CD8-positive, alpha-beta memory T cell (primary cell): ENCODE measurements at places on chromosomes 11 and 22.

DNA sequence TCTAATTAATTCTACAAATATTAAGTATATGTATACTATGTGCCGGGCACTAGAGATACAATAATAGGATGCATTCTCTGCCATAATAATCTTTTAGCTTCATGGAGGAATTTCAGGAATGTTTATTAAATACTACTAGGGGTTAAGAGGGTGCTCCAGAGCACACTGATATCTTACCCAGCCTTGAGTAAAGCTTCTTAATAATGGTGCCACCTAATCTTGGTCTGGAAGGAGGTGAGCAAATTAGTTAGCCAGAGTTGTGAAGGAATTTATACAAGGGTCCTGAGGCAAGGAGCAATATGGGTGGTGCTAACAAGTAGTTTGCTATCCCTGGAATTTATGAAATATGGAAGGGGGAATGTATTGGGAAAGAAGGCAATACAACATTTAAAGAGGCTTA lies 21.7 kb downstream of the ELP4 start:
- DNase-seq, result no peak

DNA sequence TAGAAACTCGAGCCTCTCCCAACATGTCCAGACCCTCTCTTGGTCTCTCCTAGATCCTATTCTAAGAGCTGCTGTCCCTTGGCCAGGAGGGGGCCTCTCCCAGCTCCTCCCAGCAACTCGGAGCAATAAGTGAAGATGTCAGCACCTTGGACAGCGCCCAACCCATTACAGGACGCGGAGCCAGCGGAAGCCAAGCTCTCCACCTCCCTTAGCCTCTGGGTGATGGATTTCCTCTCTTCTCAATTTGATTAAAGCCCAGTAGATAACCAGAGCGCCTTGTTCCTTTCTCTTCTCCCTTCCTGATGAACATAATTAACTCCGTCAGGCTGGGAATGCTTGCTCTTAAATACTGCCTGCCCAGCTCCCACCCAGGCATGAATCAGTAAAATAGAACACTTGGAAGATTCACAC lies 26.2 kb upstream of the TPBGL start:
- DNase-seq, result peak; percentile 66

GRCh38 chr11:23206741-23207336 lies 346.6 kb upstream of the CCDC179 start:
- DNase-seq, result no peak

DNA sequence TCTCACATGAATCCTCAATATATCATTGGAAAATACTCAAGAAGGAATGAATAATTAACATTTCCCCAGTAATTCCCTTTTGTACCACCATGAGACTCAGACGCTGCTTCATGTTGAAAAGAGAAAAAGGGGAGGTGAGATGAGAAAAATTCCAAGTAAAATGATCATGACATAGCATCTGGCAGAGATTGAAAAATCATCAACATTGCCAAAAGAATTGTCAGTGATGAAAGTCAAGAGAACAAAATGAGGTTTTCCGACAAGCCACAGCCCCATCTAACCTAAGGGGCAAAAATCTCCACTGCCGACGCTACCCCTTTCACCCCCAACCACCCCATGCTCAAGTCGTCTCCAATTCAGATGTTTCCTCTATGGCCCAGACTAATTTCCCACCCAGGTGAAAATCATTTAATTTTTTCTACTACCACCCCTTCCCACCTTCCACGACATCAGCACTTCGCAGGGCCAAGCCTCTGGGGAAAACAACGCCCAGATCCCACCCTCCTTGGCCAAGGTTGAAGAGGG lies 1.2 kb downstream of the RAB6A start:
- no peak for DNase-seq

GRCh38 chr22:30538280-30538679 lies 8.3 kb downstream of the SEC14L6 start:
- no peak for DNase-seq

GRCh38 chr11:94154095-94154856 lies 25.6 kb downstream of the PANX1 start:
- no peak for DNase-seq

DNA sequence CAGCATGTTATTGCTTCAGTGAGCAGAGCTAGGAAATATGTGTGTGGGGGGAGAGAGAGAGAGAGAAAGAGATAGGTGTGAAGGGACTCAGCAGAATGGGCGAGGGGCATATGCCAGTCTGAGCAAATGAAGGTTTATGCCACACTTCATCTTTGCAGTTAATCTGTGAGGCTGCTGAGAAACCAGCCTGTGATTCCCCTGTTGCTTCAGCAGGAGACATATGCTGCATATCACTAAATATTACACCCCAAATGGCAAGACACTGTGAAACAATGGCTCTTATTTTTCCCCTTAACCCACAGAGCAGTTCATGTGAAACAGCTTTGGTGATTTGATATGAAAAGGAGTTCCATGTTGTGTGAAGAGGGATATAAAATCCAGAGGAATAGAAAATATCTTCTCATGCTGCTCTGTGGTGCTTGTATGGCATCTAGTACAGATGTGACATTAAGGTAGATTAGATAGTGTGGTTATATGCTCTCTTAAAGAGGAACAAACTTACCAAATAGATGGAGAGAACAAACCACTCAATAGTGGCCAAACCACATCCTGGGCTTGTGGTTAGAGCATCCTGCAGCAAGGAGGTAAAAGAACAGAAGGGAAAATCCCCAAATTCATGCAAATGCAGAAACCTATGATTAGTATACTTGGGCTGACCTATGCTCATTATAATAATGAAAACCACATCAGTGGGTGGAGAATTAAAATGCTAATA lies 864.2 kb downstream of the FAM181B start:
- peak; percentile 87 for DNase-seq

DNA sequence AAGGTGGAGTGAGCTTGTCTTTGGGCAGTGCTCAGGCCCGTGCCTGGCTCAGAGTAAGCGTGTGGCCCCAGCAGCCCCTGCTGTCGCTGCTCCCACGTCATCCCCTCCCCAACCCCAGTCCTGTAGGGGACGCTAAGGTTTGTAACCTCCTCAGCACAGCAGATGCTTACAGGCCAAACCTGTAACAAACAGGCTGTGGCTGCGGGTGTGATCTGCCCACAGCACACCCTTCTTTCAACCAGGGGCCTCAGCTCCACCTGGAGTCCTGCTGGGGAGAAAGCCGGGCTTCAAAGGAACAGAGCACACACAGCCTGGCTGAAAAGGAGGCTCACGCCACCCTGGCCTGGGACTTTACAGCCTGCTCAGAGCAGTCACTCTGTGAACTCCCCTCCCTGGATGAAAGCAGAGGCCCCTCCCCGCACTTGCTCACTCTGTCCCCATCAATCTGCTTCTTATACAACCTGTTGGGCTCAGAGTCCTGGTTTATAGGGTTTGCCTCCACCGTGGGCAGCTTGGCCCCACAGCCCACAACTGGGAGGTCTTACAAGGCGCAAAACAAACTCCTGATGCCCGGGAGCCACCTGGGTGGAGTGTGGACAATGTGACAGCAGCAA lies 54.3 kb downstream of the SCUBE1 start:
- no peak for DNase-seq

- no peak for DNase-seq
These were observed 84.0 kb upstream of the CTSC start for GRCh38 chr11:88421530-88421929.

GRCh38 chr11:27456140-27456794 lies 16.3 kb downstream of the LGR4 start:
- no peak for DNase-seq

- no peak for DNase-seq
These were observed 40.9 kb downstream of the SERPINH1 start for GRCh38 chr11:75602951-75603350.

DNA sequence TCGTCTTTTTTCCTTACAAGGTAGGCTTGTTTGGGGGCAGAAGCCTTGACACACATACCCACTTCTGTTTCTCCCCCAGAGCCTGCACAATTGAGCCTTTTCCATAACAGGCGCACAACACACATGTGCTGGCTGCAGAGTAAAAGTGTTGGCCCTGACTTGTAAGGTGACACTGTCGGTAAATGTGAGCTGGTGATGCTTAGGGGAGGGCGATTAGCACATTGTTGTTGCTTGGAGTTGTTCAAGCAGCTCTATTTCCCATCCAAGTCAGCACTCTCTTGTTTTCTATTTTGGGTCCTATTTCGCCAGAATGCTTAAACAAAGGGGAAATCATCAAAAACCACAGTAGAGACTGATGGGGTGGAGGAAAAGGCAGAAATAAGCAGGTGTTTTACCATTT lies 51.9 kb upstream of the PTPRJ start:
- DNase-seq, result no peak

DNA sequence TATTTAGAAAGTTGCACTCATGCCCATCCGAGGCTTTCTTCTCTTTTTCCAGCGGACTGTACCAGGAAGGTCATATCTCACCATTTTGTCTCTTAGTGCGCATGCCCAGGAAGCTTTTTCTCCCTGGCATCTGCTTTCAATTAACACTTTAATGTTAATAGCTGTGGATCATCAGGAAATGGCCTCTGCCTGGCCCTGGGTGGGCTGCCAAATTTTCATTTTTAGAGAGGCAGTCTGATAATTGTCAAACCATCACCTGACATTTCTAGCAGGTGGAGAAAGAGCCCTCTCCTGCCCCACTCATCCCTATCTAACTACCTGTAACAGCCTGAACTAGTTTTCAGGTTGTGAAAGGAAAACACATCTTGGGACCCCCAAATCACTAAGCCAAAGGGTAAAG lies 257.4 kb upstream of the LRRC4C start:
- DNase-seq, result no peak

DNA sequence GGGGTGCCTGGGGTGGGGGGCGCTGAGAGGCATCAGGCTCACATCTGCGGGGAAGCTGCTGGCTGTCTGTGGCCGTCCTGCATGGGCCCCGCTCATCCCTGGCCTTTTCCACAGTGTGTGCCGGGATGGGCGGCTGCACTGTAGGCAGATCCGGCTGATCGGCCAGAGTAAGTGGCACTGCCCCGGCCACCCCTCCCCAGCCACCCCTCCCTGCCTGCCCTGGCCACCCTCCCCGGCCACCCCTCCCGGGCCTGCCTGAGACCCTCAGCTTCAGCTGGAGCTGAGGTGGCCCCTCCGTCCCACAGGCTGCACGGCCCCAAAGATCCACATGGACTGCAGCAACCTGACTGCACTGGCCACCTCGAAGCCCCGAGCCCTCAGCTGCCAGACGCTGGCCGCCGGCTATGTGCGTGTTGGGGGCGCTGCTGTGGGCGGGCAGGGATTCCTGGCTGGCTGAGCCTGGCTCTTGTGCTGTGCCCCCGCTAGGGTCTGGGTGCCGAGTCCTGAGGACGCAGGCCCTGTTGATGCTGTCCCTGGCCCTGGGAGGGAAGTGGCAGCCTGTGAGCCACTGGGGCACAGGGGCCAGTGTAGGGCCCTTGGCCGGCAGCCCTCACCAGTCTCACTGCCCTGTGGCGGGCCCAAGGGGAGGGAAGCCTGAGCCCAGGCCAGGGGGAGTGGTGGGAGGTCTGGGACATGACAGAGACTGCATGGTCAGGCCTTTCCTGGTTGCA lies 10.9 kb downstream of the MUC2 start:
- no peak for DNase-seq

DNA sequence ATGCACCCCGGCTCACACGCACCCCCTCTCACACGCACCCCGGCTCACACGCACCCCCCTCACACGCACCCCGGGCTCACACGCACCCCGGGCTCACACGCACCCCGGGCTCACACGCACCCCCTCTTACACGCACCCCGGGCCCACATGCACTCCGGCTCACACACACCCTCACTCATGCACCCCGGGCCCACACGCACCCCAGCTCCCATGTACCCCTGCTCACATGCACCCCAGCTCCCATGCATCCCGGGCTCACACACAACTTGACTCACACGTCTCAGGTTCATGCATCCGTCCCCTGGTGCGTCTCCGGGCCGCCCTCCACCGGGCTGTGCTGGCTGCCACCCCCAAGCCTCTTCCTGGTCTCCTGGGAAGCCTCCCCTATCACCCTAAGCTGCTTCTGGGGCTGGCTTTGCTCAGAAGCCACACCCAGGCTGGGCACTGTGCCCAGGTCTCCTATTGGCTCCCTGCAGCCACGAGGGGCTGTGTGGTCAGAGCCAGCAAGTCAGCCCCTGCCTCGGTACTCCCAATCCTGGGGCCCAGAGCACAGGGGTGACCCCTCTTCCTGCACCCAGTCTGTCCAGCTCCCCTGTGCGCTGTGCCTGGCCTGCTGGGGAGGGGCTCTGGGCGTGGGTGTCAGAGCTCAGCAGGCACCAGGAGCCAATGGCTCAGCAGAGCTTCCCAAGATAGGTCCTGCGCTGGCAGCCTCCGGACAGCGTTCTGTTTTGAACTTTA lies 16.9 kb downstream of the TSPAN4 start:
- DNase-seq, result no peak

DNA sequence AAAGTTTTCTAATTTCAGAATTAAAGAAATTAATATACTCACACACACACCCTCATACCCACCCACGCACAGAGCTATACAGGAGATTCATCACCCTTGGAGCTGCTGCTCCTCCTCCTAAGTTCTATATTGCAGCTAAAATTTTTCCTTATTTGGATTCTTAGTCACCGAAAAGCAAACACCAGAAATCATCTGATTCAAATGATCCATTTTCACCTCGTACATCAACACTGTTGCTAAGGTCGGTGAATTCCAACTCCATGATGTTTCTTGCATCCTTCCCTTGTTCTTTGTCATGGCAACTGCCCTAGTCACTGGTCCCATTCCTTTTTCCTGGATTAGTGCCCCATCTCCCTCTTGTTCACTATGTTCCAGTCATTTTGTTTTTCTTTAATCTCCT lies 286.2 kb downstream of the GRM5 start:
- no peak for DNase-seq

GRCh38 chr11:8013833-8014232 lies 26.7 kb downstream of the EIF3F start:
- DNase-seq, result no peak

DNA sequence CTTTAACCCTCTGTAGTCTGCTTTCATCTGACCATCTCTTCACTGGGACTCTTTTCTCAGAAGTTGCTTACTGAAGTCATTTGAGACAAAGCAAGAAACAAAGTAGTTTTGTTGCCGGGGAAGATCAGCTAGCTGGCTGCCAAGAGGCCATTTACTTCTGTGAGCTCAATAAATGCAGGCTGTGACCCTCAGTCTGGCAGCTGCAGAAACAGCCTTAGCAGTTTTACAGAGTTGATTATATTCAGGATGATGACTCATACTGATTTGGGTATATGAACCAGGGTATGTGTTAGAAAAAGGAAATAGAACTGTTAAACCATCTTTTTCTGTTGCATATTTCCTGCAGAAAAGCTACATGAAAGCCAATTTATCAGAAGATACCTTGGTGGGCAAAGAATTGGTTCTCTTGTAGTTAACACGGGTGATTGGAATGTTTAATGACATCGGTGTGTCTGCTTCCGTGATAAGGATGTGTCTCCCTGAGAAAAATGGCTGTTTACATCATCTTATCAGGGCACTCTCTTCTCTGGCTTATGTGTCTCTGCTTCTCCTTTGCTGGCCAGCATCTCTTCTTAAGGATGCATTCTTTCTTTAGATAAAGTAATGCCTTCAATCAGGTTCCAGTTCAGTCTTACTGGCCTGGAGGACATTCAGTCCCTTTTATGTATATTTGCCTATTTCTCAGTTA lies 18.5 kb downstream of the FIBIN start:
- DNase-seq, result no peak
